ENCODE measurements at places on chromosomes 6 and 20.

GRCh38 chr6:72711731-72712130 is 89.9 kb downstream of the KCNQ5 start:
- no peak for DNase-seq

- peak; percentile 69 for DNase-seq
Observed at GRCh38 chr20:25223179-25223661, 24.7 kb upstream of the PYGB start.

- no peak for DNase-seq
Observed at GRCh38 chr6:166474721-166475565, 92.2 kb upstream of the MPC1 start.

GRCh38 chr6:55874316-55874715 is 1.1 kb downstream of the BMP5 start:
- DNase-seq = no peak

GRCh38 chr6:68649669-68650068 is 14.6 kb downstream of the ADGRB3 start:
- DNase-seq = no peak

DNA sequence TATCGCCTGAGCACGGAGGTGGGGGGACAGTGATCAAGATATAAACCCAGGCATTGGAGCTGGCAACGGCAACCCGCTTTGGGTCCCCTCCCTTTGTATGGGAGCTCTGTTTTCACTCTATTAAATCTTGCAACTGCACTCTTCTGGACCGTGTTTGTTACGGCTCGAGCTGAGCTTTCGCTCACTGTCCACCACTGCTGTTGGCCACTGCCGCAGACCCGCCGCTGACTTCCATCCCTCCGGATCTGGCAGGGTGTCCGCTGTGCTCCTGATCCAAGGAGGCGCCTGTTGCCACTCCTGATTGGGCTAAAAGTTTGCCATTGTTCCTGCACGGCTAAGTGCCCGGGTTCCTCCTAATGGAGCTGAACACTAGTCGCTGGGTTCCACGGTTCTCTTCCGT is 48.9 kb upstream of the CD83 start:
- no peak for DNase-seq

GRCh38 chr6:51494342-51494741 is 593.1 kb downstream of the PKHD1 start:
- DNase-seq = no peak

GRCh38 chr6:50990750-50991446 is 172.2 kb downstream of the TFAP2B start:
- no peak for DNase-seq

- no peak for DNase-seq
Observed at GRCh38 chr6:20098267-20098876, 113.9 kb downstream of the MBOAT1 start.

- DNase-seq = no peak
Observed at GRCh38 chr6:22350109-22350508, 53.3 kb upstream of the PRL start.

DNA sequence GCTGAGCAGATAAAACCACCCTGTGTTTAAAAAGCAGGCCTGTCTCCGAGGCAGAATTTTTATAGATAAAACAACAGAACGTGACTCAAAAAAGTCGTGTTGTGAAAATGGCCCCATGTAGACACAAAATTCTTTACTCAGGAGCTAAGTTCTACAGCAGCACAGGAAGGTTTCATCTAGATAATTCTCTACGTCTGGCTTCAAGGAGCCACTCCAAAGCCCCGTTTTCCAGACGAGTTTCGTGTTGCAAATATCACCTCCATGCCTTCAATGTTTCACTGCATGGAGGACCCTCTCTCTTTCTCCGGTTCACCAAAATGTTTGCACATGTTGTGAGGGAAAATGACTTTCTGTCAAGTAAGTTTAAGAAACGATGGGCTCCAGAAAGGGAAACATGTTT is 12.0 kb upstream of the BMP7 start:
- no peak for DNase-seq

DNA sequence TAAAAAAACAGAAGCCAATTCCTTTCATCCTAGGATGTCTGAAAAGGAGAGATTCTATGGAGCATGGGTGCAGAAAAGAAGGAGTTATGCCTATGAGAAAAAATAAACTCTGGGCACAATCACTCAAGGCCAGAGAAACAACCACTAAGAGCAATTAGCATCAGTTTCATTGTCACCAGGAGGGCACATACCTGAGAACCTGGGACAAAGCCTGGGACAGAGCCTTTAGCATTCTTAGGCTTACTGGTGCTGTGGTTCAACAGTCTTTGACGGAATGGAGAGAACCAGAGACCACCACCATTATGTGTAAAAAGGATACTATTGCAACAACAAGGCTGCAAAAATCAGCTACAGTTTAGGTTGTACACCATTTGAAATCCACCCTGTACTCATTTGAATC is 29.4 kb upstream of the BCKDHB start:
- DNase-seq = no peak

DNA sequence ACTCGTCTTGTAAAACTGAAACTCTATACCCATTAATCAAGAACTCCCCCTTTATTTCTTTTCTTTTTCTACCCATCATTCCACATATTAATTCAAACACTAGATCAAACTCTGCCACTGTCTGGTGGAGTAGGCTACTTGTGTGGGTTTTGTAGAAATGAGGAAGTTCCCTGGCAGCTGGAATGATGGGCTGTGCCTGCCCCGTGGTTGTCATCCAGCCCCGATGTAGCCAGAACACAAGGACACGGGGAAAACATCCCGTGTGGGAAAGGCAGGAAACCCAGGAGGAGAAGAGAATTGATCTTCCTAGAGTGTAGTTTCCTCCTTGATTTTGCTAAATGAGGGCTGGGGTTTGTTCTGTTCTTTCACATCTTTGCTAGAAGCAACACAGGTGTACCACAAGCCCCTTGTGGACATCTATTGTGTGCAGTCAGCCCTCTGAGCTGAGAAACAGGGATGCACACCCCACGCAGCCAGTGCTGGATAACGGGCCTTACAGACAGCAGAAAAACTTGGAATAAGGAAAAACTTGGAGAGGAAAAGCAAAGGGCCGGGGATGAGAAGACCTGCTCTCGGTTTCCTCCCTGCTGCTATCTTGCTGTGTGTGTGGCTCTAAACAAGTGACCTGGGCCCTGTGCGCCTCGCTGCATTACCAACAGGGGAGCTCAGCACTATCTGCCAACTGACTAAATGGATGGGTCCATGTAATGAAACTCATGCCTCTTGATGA is 88.0 kb downstream of the SCML4 start:
- no peak for DNase-seq

GRCh38 chr20:7196481-7196880 is 429.0 kb downstream of the BMP2 start:
- DNase-seq = no peak

GRCh38 chr6:139150920-139151319 is 16.0 kb downstream of the HECA start:
- no peak for DNase-seq

- no peak for DNase-seq
Observed at GRCh38 chr6:148311966-148312669, 30.5 kb upstream of the SASH1 start.

DNA sequence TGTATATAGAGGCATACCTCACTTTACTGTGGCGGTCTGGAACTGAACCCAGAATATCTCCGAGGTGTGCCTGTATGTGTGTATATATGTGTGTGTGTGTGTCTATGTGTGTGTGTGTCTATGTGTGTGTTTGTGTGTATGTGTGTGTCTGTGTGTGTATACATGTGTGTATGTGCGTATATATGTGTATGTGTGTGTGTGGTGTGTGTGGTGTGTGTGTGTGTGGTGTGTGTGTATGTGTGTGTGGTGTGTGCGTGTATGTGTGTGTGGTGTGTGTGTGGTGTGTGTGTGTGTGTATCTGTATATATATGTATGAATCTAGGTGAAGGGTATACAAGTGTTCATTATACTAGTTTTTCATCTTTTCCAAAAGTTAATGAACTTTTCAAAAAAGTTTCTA is 4.2 kb upstream of the NPEPL1 start:
- no peak for DNase-seq

DNA sequence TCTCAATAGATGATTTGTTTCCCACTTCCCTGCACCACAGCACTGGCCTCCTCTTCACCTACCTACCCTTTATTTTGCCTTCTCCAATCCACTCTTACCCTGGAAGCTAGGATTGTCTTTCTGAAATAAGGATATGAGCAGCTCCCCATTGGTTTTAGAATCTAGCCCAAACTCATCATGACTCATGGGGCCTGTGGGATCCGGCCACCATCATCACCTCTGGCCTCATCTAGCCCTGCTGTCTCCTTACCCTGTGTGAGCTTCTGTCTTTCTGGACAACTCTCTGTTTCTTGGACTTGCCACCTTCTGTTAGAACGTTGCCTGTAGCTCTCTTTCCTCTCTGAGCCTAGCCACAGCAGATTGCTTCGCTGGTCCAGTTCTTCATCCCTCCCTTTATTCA is 277.1 kb downstream of the PAX1 start:
- DNase-seq = no peak

- DNase-seq = no peak
Observed at GRCh38 chr20:19976595-19977372, 40.4 kb upstream of the NAA20 start.

- DNase-seq = peak; percentile 45
Observed at GRCh38 chr6:15927531-15928225, 201.2 kb upstream of the MYLIP start.

GRCh38 chr6:48959251-48960060 is 503.6 kb downstream of the MMUT start:
- no peak for DNase-seq

GRCh38 chr20:60765821-60766403 is 486.1 kb upstream of the CDH4 start:
- DNase-seq = no peak

DNA sequence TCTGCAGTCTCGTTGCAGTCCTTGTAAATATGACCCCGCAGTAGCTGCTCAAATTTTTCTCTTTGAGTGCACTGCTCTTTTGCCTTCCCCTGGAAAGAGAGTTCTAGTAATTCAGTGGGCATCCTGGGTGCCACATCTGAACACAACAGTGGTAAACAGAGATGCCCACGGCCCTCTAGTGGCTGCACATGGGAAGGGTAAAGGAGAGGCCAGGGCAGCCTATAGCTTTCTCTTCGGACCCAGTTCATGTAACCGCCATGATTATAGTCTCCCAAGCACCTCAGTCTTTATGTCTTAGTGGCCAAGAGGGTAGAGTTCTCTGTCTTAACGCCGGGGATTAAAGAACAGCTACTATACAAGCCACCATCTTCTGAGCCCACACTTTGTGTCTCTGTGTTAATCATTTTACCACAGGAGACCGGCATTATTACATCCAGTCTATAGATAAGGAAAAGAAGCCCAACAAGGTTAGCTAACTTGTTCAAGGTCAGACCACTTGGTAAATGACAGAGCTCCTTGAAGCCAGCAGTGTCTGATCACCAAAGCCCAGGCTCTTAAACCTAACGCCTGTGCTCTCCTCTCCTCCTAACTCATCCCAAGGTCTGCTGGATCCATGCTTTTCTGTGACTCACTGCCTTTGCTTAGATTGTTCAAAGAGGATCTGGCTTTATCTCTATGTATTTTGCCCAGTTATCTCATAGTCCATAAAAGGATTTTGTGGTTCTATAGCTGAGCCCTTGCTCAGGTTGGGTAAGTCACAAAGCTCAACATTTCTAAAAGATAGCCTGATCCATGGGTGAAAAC is 81.8 kb downstream of the ISM1 start:
- no peak for DNase-seq

- no peak for DNase-seq
Observed at GRCh38 chr20:18596270-18596669, 8.4 kb downstream of the DTD1 start.

DNA sequence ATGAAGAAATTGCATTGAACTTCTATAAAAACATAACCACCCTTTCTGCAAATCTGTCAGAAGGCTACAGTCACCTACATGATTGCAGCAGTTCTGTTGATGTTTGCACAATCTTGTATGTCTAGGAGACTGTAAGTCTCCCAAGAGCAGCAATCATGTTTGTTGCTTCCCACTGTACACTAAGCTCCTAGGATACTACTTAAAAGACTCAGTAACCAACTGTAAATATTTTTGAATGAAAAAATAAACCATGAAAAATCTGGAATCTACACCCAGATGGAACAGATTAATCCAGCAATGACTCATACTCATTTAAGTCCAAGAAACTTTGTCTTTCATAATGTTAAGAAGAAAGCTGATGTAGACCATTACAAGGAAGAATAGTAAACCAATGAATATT is 168.5 kb upstream of the ATXN1 start:
- DNase-seq = peak; percentile 95

DNA sequence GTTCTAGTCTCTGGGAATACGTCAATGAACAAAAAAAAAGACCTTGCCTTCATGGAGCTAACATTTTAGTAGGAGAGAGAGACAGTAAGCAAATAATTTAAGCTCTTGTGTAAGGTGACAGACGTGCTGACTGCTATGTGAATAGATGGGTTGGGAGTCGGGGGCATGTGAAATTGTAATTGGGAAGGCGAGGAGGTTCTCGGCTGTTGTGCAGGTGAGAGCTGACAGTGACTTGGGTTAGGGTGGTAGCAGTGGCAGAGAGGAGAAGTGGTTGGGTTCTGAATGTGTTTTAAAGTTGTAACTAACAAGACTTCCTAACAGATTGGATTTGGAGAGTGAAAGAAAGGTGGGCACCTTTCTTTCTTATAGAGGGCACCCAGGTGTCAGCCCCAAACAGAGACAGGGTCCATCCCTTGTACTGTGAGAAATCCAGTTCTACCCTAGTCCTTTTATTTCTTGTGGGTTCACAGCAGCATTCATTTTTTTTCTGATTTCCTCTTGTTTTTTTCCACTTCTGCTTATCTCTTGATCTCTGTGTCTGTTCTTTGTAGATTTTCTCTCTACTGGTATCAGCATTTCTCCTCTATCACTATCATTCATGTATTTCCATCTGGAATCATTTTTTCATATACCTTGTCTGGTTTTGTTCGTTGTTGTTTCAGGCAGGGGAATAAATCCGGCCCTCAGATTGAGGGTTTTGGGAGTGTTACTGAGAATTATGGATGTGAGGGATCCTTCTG is 15.4 kb upstream of the MYLK2 start:
- DNase-seq = no peak

GRCh38 chr6:157244175-157244574 is 79.1 kb downstream of the TMEM242 start:
- peak; percentile 78 for DNase-seq

DNA sequence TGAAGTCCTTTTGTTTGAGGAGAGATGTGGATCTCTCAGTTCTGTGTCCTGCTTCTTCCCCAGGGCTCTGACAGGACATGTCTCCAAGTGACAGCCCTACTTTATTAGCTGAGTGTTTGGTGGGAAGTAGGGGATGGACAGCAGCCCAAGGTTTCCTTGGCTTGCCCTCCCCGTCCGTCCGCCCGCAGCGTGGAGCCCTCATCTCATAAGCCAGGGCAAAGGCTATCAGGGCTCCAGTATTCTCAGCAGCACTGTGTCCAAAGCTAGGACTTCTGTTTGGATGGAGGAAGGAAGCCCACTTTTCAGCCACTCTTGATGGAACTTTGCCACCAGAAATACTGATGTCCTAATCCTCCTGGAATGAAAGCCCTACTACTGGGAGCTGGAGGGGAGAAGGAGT is 13.6 kb downstream of the CDC5L start:
- DNase-seq = no peak

DNA sequence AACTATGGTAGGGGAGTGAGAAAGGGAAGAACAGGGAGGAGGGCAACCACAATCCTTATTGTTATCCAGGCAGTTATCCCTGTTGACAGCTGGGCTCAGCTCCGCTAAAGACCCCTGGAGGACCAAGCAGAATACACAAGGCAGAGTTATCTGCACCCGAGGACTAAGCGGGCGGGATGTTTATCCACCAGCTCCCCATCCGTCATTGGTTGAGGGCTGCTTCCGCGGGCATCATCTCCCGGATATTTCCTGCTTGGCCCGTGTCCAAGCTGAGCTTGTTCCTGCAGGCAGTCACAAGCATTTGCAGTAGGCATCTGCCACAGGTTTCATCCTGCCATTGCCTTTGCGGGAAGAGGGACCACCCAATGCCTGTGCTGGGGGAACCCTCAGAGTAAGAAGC is 102.1 kb downstream of the DLGAP4 start:
- no peak for DNase-seq
